ENCODE measurements at places on chromosomes 1 and 21.

- DNase-seq: no peak
These were observed 3.7 kb upstream of the CHIA start for GRCh38 chr1:111286912-111287311.

DNA sequence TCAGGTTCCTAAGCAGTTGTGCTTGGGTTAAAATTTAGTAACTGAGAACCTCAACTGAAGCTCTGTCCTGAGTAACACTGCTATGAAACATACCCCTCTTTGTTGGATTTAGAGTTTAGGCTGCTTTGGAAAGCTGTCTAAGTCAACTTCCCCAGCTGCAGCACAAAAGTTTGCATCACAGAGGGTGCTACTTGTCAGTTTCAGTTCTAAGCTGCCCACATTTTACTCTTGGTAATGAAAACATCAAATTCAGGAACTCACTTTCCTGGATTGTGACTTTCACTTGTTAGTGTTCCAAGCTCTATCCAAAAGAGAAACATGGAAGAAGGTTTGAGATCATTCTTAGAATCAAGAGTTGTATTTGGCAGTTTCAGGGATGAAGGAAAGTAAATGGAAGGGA is 191.7 kb upstream of the NFIA start:
- no peak for DNase-seq

DNA sequence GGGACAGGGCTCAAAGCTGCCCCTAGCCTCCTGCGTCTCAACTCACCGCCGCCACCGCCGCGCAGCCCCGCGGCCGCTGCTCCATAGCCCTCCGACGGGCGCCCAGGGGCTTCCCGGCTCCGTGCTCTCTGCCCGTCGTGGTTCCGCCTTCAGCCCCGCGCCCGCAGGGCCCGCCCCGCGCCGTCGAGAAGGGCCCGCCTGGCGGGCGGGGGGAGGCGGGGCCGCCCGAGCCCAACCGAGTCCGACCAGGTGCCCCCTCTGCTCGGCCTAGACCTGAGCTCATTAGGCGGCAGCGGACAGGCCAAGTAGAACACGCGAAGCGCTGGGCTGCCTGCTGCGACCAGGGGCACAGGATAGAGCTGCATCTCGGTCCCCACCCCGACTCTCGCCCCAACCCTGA is at the start of gene TNFRSF25:
TSS of gene TNFRSF25 (minus strand) at position 151 of the 400 bp plus-strand sequence. CDS start at position 85, 66 bp downstream.
- DNase-seq: no peak

- peak; percentile 67 for DNase-seq
These were observed 39.5 kb downstream of the TOR3A start for GRCh38 chr1:179121159-179121938.

- DNase-seq: no peak
These were observed 65.7 kb upstream of the CACHD1 start for GRCh38 chr1:64404202-64404601.

- DNase-seq: no peak
These were observed 24.5 kb upstream of the POU2F1 start for GRCh38 chr1:167196166-167196565.

- DNase-seq: no peak
These were observed 40.7 kb downstream of the KRTAP19-8 start for GRCh38 chr21:30997541-30997940.

GRCh38 chr1:111894497-111894896 is 95.0 kb downstream of the KCND3 start:
- DNase-seq: no peak

- DNase-seq: no peak
These were observed 48.4 kb downstream of the COLGALT2 start for GRCh38 chr1:183989078-183989577.

DNA sequence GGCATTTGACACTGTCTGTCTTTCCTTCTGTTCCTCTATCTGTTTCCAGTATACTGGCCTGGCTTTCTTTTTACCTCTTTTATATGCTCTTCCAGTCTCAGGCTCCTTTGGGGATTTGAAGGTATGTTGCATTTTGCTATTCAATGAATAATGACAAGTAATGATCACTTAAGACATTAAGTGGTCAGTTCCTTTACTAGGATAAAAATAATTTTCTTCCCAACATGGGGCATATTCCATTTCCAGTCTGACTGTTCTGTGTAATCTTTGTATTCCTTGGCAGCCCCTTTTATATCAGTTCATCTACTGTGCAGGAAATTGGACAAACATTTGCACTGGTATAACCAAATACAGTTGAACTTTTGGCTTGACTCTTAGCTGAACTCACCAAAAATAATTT is 15.6 kb downstream of the METTL18 start:
- no peak for DNase-seq

DNA sequence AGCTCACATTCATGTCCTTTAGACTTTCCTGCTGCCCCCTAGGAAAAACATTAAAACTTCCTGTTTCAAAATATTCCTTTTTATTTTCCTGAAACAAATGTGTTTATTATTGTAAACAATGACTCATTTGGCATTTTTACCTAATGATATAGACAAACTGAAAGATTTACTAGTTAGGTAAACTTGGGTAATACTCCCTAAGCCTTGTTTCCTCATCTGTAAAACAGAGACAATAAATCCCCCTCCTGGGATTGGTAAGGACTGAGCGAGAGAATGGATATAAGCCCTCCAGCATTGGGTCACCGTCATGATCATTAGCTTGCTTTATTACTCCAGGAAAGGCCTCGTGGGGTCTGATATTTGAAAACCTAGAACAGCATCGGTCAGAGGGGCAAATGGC is 59.8 kb downstream of the LPAR3 start:
- no peak for DNase-seq

DNA sequence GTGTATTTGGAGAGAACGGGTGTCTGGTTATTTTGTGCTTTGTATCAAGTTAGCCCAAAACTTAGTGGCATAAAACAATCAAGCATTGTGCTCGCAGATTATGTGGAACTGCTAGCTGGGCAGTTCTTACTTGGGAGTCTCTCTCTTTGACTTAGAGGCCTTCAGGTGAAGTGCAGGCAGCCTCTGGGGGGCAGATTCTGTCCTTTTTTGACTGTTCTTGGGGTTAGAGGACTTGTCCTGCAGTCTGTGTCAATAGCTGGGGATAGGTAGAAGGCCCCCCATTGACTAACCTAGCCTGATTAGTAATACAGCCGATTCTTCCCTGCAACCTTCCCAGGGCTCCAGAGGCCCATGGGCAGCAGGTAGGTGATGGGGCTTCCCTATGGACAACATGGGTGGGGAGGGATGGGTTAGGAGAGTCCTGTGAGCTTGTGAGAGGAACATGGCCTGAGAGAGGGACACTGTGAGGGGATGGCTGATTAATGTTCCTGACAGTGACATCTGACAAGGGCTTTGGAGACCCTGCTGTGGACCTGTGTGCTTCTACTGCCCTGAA is 37.2 kb upstream of the ACOT11 start:
- no peak for DNase-seq

GRCh38 chr1:30484668-30485067 is 238.7 kb downstream of the MATN1 start:
- no peak for DNase-seq

GRCh38 chr1:22340873-22341272 is 110.8 kb upstream of the ZBTB40 start:
- DNase-seq: no peak

GRCh38 chr21:34583926-34584563 is 30.9 kb downstream of the RCAN1 start:
- DNase-seq: no peak

DNA sequence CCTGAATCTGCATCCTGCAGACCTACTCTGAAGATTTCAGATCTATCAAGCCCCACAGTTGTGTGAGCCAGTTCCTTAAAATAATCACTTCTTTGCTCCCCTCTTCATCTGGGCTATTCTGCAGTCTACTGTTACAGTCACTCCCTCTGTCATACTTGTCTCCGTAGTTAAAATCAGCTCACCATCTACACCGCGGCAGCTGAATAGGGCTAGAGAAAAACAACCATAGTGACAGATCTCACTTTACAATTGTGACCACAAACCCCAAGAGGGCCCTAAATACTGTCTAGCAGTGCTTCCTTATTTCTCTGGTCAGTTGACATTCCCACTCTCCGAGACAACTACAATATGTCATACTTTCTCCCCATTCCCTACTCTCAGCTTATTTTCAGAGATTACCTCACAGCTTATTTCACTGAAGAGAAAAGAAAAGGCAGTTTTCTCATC is 12.9 kb downstream of the DESI2 start:
- peak; percentile 47 for DNase-seq

DNA sequence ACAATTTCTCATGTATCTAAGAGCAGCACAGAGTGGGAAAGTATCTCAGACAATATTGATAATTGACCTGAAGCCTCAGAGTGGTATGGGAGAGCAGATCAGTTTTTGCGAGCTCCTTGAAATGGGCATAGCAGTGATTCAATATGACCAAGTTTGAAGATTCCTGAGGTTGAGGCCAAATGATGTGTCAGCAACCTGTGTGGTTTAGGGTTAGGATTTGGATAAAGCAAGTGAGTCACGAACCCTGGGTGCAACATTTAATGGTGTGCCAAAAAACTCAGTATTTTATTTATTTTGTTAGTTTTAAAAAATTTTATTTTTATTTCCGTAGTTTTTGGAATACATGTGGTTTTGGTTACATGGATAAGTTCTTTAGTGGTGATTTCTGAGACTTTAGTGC is 92.5 kb upstream of the C21orf91 start:
- no peak for DNase-seq

- DNase-seq: no peak
These were observed 39.8 kb downstream of the COL6A1 start for GRCh38 chr21:46021398-46021797.

- peak; percentile 84 for DNase-seq
These were observed 65.9 kb downstream of the NDUFS5 start for GRCh38 chr1:39091845-39092645.

GRCh38 chr1:93607814-93608186 is 73.8 kb downstream of the BCAR3 start:
- no peak for DNase-seq

DNA sequence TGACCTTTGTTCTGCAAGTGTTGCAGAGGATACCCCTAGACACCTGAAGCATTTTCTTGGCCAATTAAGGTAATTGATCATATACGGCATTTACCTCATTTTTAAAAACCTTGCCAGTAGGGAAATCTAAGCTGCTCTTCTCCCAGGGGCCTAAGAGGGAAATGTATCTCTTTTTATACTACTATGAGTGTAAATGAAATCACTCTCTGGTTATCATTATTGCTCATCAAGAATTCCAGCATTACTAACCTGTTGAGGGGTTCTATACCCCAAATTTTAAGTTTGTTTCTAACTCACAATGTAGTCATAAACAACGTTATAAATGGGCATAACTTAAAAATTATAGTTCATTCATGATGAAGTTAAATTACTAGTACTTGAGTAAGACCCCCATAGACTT is 27.4 kb downstream of the TMED5 start:
- no peak for DNase-seq

DNA sequence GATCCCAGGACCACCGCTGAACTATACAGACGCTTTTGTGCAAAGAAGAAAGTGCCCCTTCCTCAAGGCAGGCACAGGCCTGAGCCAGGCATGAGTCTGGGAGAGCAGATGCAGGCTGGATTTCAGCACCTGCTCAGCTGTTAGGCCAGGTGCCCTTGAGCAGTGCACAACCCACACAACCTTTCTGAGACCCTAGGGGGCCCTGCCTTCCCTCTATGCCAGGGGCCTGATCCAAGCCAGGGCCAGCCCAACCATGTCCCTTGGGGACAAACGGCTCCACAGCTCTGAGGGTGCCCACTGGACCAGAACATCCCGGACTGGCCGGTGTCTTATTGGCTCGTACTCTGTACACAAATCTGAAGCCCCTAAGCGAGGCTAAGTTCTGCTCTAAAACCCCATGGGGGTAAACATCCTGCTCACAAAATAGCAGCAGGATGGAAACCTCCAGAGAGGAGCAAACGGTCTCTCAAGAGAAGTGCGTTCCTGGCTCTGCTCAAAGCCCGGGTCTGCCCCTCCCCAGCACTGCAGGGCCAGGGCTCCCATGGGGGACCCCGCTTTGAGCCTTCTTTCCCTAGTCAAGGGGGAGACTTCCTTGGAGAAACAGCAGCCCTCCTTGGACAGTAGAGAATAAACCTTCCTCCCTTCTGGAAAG is 275.1 kb downstream of the NPHP4 start:
- DNase-seq: no peak

DNA sequence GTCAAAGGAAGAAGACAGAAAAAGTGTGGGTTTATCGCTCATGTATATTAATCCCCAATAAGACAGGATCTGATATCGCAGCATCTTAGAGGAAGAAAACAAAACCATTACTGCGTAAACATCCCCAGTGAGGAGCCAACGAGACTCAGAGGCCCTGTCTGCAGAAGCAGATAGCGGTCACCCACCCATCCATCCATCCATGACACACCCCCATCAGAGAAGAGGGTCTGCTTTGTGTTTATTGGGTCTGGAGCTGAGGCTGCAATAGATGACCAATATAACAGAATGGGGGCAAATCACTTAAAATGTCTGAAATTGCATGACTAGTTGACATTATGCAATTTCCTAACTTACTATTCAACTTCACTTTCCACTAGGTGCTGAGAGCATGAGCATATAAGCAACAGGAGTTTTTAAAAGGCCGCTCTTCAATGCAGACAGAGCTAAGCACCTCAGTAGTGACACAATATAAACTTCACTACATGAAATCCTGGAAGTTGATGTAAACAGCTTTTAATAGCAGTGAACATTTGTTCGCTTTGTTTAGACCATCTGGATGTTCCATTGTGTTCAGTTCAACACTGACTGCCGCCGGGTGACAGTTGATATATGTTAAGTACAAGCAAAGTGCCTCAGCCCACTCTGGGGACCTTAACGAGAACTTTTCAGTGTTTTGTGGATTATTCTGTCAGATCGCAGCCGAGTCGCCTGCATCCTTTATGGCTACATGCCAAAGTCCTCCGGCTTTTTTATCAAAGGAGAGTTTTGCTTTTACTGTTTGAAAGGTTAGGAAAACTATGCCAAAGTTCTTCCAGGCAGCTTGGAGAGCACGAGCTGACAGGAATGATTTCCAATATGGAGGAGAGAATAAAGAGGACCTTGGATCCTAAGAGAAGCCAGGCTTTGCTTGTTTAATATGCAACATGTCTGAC is 167.5 kb downstream of the ZNF281 start:
- peak; percentile 10 for DNase-seq

GRCh38 chr1:59125676-59126320 is 171.1 kb upstream of the FGGY start:
- DNase-seq: no peak

GRCh38 chr21:20644552-20644951 is 353.7 kb upstream of the NCAM2 start:
- no peak for DNase-seq

GRCh38 chr1:231776010-231776756 is 149.6 kb downstream of the DISC1 start:
- no peak for DNase-seq

GRCh38 chr21:18155508-18156193 is 89.0 kb upstream of the CHODL start:
- peak; percentile 6 for DNase-seq

- DNase-seq: no peak
These were observed 424.9 kb downstream of the ADGRL2 start for GRCh38 chr1:82225421-82226185.
